ENCODE measurements at places on chromosomes 12 and 14.

GRCh38 chr12:12099102-12099501 lies 28.4 kb downstream of the BCL2L14 start:
- no peak for DNase-seq

DNA sequence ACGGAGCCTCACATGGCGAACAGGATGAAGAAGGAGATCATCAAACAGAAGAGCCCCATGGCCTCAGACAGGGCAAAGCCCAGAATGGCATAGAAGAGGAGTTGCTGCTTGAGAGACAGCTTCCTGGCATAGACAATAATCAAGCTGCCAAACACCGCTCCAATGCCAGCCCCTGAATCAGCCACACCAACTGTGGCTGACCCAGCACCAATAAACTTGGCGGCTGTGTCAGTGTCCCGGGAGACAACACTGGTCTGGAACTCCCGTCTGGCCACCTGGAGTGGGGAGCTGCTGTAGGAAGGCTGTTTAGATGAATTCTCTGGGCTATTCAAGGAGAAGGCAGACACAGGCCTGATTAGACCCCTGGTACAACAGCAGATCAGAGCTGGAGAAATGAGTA lies 100.1 kb downstream of the HEATR5A start:
- DNase-seq = peak; percentile 90

GRCh38 chr14:24066496-24067132 lies 4.7 kb upstream of the CPNE6 start:
- DNase-seq = no peak

- DNase-seq = no peak
These were observed 7.7 kb downstream of the KCNA5 start for GRCh38 chr12:5051334-5051733.

DNA sequence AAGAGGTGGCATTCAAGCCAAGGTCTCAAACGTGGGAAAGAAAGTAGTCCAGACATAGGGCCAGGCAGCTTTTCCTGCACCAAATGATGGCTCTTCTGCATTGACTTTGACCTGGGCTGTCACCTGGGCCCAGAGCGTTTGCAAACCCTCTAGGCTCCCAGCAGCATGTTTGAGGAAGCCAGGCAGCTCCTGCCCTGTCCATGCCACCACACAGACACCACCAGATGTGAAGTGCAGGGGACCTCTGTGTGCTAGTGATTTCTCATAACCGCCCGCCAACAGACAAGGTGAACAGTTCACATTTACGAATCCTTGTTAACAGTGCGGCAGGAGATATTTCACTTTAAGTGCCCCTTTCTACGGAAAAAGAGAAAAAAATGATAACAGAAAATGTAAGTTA lies 49.8 kb upstream of the FAM222A start:
- no peak for DNase-seq

DNA sequence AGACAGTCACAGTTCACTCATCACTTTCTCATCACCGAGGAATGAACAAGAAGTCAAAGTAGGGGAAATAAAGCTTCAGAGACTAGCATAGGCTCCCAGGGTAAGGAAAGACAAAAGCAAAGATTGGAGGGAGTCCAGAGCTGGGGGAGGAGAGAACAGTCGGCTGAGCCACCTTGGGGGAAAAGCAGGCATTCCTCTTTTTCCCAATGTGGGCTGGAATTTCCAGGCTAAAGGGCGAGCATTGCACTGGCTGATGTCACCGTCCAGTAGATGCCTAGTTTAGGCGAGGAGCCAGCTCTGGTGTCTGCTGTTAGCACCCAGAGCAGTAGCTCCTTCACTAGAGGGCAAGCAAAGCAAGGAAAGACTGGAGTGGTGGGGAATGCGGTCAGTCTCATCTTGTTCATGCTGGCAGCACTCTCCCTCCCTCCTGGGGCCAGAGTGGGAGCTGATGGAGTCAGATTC lies 8.5 kb upstream of the KRT75 start:
- no peak for DNase-seq

DNA sequence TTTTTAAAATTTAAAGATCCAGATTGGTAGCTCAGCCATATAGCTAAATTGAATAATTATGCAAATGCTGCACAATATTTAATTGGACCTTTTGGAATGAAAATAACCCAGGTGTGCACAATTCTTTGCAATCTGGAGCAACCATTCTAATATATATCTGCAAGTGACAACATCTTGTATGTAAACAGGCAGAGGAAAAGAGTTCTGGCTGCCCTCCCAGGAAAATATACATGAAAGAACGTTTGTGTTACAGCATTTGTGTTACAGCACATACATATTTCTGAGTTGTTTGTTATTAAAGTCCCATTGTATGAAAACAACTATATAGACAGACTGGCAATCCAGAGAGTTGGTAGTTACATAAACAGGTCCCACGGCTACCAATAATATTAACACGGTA lies 377.5 kb downstream of the DIO2 start:
- DNase-seq = no peak

DNA sequence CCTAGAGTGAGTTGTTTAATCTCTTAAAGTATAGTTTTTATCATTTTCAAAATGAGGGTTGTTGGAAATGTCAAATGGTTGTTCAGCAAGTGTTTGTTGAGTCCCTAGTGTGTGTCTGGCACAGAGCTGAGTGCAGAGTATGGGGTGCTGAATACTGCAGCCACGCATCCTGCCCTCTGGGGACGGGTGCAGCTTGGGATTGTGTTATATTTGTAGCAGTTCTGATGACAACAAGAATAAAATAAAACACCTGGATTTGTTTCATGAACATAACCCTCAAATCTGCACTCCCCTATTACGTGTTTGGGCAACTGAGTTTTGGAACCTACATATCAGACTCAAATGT lies 127.9 kb downstream of the CACNA1C start:
- no peak for DNase-seq

GRCh38 chr12:57370072-57370471 lies 60.8 kb downstream of the R3HDM2 start:
- DNase-seq = no peak

GRCh38 chr12:12123036-12123604 lies 52.4 kb downstream of the BCL2L14 start:
- no peak for DNase-seq

DNA sequence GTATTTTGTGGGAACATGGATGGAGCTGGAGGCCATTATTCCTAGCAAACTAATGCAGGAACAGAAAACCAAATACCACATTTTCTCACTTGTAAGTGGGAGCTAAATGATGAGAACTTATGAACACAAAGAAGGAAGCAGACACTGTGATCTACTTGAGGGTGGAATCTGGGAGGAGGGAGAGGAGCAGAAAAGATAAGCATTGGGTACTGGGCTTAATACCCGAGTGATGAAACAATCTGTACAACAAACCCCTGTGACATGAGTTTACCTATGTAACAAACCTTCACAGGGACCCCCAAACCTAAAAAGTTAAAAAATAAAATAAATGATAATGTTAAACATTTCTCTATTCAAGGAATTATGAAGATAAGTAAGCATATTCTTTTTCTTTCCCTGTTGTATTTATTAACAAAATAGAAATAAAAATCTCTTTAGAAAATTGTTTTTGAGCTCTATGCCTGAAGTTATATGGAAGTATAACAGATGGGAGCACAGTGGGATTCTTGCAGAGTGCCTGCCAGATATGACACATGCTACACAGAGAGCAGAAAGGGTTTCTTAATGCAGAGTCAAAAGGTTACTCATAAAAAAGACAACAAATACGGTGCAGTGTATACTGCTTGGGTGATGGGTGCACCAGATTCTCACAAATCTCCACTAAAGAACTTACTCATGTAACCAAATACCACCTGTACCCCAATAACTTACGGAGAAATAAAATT lies 52.0 kb upstream of the SYNE2 start:
- DNase-seq = no peak

GRCh38 chr12:125454786-125455480 lies 389.7 kb downstream of the AACS start:
- no peak for DNase-seq

- no peak for DNase-seq
These were observed 111.7 kb downstream of the KITLG start for GRCh38 chr12:88468581-88468980.

DNA sequence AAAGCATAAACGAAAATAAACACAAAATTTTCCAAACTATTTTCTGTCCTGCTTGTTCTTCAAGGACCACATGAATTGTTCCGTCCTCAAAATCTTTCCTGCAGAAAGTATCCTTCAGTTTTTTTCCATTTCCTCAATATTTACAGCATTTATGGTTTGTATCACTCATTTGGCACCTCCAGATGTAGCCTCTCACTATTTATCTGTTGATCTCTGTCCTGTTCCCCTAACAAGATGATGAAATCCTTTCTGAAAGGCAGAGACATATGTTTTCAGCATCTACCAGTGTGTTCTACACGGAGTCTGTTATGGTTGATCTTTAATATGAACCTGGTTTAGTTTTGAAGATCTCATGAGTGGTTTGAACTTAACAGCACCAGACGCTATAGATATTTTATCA lies 490.2 kb downstream of the NELL2 start:
- no peak for DNase-seq

DNA sequence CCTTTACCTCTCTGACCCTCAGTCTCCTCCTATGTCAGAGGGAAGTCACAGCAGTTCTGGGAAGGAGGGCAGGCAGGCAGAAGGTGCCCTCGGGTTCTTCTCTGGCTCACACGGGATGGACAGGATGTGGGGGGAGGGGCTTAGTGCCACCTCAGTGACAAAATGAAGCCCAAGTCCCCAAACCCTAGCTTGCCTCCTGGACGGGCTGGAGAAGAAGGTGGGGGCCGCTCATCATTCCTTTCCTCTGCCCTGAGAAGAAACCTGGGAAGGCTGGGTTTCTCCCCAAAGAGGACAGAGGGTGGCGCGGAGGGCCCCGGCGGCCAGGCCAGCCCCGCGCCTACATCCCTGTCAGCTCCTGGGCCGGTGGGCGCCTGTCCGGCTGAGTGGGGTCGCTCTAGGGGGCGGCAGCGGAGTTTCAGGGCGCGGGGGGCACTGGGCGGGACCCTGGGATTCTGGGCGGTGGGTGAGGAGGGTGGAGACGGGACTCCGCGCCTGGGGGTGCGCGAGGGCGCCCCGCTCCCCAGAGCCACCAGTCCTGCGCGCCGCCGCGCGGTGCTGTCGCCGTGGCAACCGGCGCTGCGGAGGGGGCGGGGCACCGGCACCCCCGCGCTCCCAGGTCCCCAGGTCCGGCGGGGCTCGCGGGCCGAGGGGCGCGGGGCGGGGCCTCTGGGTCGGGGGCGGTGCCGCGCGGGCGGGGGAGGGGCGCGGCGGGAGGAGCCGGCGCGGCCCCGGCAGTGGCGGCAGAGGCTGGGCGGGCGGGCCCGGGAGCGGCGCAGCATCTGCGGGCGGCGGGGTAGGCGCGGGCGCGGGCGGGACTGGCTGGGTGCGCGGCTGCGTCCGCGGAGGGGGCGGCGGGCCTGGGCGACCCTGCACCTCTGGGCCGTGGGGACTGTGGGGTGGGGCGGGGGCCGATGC lies at the start of gene TMEM121:
TMEM121 (plus strand) TSS at position 723 of the 915 bp plus-strand sequence. CDS start 2,252 bp downstream, outside the sequence.
- peak; percentile 58 for DNase-seq

- no peak for DNase-seq
These were observed 4.0 kb downstream of the MYH7 start for GRCh38 chr14:23431486-23431885.

GRCh38 chr12:92041742-92042141 lies 103.9 kb downstream of the BTG1 start:
- no peak for DNase-seq

DNA sequence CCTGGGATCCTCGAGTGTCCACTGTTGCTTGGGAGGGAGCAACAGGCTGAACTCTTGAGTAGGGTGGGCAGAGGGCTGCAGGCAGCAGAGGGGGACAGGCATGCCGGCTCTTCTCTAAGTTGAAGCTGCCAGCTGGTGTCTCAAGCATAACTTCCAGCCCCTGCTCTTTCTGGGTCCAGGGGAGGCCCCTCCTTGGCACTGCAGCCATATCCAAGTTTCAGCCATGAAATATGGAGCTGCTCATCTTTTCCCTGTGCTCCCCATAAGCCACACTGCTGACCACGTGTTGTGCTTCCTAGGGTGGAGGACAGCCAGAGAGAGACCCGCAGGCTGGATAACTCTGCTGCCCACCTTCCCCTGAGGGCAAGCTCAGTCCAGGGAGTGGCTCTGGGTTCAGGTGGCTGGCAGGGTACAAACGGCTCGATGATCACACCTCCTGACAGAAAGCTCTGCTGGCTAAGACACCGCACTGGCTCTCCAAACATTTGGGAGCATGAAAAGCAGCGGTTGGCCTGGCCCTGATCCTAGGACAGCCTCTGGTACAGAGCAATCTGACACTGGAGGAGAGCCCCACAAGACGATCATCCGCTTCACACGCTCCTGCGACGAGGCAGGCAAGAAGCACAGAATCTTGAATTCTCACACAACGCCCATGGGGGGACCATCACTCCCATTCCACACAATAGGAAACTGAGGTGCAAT lies 79.6 kb downstream of the PITPNM2 start:
- DNase-seq = peak; percentile 62

DNA sequence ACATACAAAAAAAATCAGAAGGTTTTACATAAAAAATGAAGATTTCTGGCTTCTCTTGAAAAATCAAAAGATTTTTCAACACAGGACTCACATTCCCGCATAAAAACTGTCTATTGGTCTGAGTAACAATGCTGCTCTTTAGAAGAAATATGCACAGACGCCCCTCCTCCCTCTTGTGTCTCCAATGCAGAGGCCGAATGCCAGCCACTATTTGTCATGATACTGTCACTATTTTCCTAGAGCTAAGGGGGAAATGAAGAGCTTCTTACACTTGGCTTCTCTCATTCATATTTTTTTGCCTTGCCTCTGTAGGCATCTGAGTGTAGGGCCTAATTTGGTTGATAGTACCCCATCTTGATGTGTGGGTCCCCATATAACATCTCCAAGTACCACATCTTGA lies 98.0 kb downstream of the BBS10 start:
- DNase-seq = no peak

DNA sequence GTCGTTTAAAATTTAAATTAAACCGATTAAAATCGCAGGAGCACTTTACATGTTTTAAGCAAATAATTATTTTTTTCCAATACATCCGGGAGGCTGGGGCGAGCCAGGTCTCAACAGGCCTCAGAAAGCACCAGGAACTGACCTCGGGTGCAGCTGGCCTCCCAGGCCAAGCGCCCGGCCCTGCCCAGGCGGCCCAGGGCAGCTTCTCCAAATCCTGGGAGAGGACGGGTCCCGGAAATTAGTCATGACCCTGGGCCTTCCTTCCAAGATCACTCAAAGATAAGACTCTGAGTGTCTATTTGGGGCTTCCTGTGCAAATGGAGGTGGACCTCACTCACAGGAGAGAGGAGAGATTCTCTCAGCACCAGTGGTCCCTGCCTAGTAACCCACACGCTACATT lies 177.1 kb downstream of the BCL11B start:
- no peak for DNase-seq

DNA sequence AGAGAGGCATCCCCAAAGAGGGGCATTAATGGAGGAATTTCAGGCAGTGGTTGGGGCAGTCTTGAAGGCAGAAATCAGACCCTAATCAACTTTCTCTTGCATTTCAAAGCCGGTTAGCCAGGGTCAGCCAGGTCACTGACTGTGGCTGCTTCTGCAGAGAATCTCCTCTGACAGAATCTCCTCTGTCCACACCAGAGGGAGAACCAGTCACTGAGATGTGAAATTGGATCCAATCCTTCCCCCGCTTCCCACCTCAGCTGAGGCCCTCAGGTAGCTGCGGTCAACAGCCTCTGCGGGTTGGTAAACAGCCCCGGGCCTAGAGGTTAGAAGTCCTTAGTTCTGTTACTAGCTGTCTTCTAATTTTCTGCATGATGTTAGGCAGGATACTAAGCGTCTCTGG lies 39.8 kb upstream of the NUAK1 start:
- no peak for DNase-seq

Data from psoas muscle (tissue), 8 donors.